Aortic smooth muscle cell (primary cell): ENCODE measurements at places on chromosomes 16 and 17. TPM values are rescaled to one million over a fixed set of nuclear protein-coding genes. Genes with fewer than 3 reads are reported as not detected.

CLEC18B gene
- total RNA-seq: 0.53 and 1.4 TPM in 2 replicates

CLEC19A gene
- not detected in 2 replicates for total RNA-seq

SLFN11 gene
- 73.2 and 91.4 TPM in 2 replicates for total RNA-seq

ARHGAP44 gene
- 5.9 and 6.9 TPM in 2 replicates for total RNA-seq

SLC4A1 gene
- not detected in 2 replicates for total RNA-seq

SPATA22 gene
- 0.87 TPM in 1 of 2 replicates, not detected in the other for total RNA-seq

CSH1 gene
- total RNA-seq: not detected in 2 replicates

CORO6 gene
- total RNA-seq: 2.9 and 7.0 TPM in 2 replicates

PLD6 gene
- total RNA-seq: 3.5 and 4.0 TPM in 2 replicates

TBC1D3C gene
- total RNA-seq: not detected in 2 replicates

TNFRSF17 gene
- not detected in 2 replicates for total RNA-seq

SLC5A2 gene
- total RNA-seq: 0.06 TPM in 1 of 2 replicates, not detected in the other

PIK3R5 gene
- total RNA-seq: 0.26 TPM in 1 of 2 replicates, not detected in the other

RNF222 gene
- not detected in 2 replicates for total RNA-seq

CCL8 gene
- total RNA-seq: not detected in 2 replicates

CEP131 gene
- total RNA-seq: 7.9 and 13.2 TPM in 2 replicates

KRT33B gene
- total RNA-seq: not detected in 2 replicates

MT3 gene
- not detected in 2 replicates for total RNA-seq

CCL14 gene
- 0.40 TPM in 1 of 2 replicates, not detected in the other for total RNA-seq

RAB37 gene
- 1.1 and 2.5 TPM in 2 replicates for total RNA-seq

KRTAP1-1 gene
- total RNA-seq: not detected in 2 replicates

APPBP2 gene
- total RNA-seq: 30.6 and 36.8 TPM in 2 replicates

HES7 gene
- total RNA-seq: 0.12 TPM in 1 of 2 replicates, not detected in the other

CCDC40 gene
- 2.7 and 2.9 TPM in 2 replicates for total RNA-seq

MT1M gene
- total RNA-seq: 1.1 and 2.0 TPM in 2 replicates

IKZF3 gene
- not detected in 2 replicates for total RNA-seq

NME1 gene
- total RNA-seq: 121 and 153 TPM in 2 replicates

ZDHHC7 gene
- total RNA-seq: 47.7 and 48.2 TPM in 2 replicates

CDH3 gene
- not detected in 2 replicates for total RNA-seq
